ENCODE measurements at places on chromosomes 7 and 10. TPM values are rescaled to one million over a fixed set of nuclear protein-coding genes. Genes with fewer than 3 reads are reported as not detected.

GRID2IP gene
- total RNA-seq: 0.14 TPM

DNA sequence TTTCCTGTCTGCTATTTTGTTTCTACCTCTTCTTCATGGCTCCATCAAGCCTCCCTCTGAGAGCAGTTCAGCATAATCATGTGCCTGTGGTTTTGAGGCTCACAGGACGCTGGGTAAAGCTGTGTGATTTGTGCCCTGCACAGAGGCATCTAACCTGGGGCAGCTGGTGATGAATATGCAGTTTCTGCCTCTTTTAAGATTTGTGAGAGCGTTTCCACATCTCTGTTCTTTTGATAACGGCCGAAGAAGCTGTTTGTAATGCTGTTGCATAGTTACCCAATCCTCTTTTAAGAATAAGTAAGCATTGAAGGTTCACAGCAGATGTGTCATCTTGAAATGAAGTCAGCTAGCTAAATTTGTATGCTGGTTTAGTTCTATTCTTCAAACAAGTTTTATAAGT lies 45.2 kb downstream of the PNLIPRP3 start:
- no peak for DNase-seq

- no peak for DNase-seq
Observed at GRCh38 chr7:36880108-36880507, 155.8 kb upstream of the AOAH start.

DNA sequence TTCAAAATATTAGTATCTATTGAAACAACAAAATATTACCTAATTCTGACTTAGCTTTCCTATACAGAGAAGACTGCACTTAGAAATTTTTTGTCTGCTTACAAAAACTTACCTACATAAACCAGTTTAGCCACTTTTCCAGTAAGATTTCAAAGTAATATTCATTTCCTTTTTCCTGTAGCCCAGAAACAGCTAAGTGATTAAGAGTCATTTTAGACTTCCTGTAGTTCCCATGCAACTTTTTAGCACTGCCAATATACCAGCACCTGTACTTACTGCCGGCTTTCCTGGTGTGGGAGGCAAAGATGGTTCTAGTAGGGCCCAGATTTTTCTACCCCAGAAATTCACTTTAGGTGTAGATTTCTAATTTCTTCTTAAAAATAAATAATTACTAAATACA lies 21.8 kb downstream of the NT5C2 start:
- no peak for DNase-seq

DNA sequence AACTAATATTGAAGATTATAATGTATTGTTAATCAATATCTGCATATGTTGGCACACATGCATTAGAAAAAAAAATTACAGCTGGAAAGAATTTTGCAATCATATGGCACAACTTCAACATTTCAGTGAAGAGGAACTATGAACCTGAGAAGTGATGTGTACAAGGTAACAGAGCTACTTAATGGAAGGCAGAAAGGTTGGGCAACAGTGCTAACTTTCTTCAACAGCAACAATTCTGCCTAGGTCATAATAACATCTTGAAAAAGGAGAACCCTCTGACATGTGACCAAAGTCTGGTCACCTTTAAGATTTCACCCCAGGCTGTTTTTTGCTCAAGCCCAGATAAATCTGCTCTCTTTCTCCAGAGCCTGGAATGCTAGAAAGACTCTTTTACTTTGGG lies 47.9 kb upstream of the SKAP2 start:
- DNase-seq: no peak

DNA sequence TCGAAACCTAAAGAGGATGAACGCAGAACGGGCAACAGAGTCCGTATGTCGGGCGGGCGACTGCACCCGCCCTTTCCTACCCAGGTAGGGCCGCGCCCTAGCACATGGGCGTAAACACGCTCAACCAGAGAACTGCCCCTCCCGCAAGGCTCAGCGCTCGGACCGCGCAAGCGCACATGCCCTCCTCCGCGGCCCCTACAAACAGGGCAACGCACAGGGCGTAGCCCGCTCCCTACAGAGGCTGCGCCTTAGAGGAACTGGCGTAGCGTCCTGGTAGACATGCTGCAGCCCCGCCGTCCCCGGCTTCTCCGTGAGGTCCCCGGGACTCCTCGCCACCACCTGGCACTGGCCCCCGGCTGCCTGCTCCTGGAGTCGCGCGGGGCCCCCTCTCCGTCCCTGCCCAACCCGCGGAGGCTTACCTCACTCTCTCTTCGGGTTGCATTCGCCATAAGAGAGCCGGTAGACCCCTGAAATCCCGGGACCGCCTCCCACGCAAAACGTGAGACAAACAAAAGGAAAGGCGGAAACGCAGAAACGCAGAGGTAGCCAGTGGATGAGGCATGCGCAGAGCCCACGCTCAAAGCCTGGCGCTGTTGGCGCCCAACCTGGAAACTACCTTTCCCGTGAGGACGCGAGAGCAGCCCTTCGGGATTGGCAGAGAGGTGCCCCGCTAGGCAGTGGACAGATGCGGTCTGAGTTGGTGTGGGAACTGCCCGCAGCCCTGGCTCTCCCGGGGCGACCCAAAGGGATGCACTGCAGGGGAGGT lies at the start of gene ZNF33B:
ZNF33B (minus strand) TSS at position 516 of the 766 bp plus-strand sequence. CDS start 1,642 bp downstream, outside the sequence.
- DNase-seq: peak; percentile 97

TEX36 gene
- not detected for total RNA-seq

Measured in foreskin keratinocyte (primary cell).